ENCODE measurements at places on chromosomes 2 and 18. TPM values are rescaled to one million over a fixed set of nuclear protein-coding genes. Genes with fewer than 3 reads are reported as not detected.

DNA sequence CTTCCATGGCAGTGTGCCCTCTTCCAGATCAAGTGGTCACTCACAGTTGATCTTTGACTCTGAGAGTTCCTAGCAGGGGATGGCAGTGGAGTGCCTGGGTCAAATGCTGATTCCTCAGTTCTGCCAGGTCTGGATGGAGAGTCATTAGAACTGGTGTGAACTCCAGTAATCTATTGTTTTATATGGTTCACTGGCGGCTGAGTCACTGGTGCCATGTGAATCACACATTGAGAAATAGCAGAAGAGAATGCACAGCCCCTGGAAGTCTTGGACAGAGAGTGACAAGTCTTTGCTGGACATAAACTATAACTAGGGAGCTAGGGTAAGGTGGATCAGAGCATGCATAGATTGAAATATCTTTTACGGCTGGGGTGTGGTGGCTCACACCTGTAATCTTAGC, 86.9 kb downstream of the EIF2AK3 start:
- DNase-seq: no peak

- no peak for DNase-seq
Observed at GRCh38 chr2:32007121-32007391, 3.8 kb downstream of the MEMO1 start.

- no peak for DNase-seq
Observed at GRCh38 chr2:233966388-233966787, 49.2 kb downstream of the TRPM8 start.

GRCh38 chr2:2031101-2031500, 286.8 kb upstream of the PXDN start:
- no peak for DNase-seq

- DNase-seq: no peak
Observed at GRCh38 chr2:99775585-99775984, 285.8 kb upstream of the REV1 start.

- no peak for DNase-seq
Observed at GRCh38 chr2:40433736-40434135, 18.2 kb downstream of the SLC8A1 start.

Gene OTOF
- 4.7 TPM for total RNA-seq

Gene DHRS9
- 4.6 TPM for total RNA-seq

DNA sequence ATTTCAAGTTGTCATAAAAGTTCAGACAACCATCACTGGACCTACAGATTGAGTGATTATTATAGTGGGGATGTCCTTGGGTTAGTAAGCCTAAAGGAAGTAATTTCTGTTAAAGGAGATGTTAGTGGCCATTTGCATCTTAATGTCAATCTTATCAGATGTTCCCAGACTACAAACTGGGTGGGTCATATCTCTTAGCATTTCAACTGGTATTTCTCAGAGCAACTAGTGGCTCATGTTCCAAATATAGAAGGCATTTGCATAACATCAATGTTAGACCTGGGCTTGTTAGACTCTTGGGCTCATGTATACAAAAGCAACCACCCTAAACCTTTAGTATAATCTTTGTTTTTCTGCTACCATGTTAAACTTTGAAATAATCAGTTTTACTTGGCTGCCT, 17.9 kb downstream of the PLEKHA3 start:
- no peak for DNase-seq

GRCh38 chr18:14974576-14974975, 226.6 kb downstream of the ANKRD30B start:
- no peak for DNase-seq

DNA sequence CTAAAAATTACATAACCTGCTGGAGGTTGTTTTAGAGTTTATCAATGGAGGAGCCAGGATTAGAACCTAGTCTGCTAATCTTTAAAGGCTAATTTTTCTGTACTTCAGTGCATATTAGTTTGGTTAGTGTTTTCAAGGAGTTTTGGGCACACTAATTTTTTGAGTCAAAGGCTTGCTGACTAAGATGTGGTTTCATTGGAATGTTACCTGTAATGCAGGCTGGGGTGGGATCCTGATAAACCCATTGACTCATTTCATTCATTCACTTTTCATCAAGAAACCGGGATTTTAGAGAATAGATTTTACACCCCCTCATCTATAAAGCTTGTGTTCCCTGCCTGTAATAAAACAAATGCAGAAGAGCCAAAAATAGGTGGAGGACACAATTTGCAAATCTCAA, 91.9 kb upstream of the IL1R2 start:
- no peak for DNase-seq

Gene SNRNP27
- total RNA-seq: 67.4 TPM

Gene ALMS1
- 16.5 TPM for total RNA-seq

- DNase-seq: no peak
Observed at GRCh38 chr18:49933530-49934128, 120.3 kb upstream of the ACAA2 start.

DNA sequence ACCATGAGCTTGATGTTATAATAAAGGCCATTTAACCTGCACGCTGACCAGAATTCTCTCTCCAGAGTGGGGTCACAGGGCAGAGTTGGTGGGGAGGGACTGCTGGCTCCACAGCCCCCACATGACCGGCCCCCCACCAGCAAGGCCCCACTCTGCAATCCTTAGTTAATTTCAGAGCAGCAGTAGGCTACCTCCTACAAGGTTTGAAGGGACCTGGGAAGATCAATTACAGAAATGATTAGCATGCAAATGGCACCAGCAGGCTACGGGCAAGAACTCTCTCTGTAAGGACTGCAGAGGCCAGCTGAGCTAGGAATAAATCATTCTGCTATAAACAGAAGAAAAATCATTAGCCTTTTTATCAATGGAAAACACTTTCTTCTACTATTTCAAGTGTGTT, 135.3 kb downstream of the C1D start:
- DNase-seq: no peak

GRCh38 chr2:96839293-96839874, 4.4 kb downstream of the ANKRD23 start:
- peak; percentile 85 for DNase-seq

Gene RTTN
- total RNA-seq: 31.4 TPM

DNA sequence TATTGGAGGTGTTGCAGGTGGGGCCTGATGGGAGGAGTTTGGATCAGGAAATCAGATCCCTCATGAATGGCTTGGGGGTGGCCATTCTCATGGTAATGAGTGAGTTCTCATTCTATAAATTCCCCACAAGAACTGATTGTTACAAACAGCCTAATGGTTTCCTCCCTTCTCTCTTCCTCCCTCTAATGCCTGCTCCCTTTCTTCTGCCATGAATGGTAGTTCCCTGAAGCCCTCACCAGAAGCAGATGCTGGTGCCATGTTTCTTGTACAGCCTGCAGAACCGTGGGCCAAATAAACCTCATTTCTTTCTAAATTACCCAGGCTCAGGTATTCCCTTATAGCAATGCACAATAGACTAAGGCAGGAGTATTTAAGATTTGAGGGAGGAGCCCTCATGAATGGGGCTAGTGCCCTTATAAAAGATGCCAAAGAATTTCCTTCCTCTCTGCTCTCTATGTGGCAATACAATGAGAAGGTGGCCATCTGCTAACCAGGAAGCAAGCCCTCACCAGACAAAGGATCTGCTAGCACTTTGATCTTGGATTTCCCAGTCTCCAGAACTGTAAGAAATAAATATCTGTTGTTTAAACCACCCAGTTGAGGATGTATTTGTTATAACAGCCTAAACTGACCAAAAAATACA, 251.8 kb downstream of the ZEB2 start:
- no peak for DNase-seq

Gene CD302
- total RNA-seq: 0.72 TPM

GRCh38 chr2:9191041-9191481, 15.6 kb upstream of the ASAP2 start:
- DNase-seq: no peak

DNA sequence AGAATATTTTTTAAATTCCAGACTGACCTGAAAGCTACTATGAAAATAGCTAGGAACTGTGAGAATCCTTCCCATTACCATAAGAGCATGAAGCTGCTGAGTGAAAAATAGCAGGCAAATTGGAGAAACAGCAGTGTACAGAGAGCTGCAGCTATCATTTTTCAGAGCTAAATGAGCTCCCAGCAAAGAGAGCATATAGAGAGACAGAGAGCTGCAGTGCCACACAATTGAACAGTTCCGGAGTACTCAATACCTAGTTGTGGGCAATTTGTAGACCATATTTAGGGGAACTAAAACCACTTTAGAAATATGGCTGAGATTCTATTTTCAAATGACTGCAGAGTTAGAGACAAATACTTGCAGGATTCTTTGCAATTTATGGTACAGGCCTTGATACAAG, 645.3 kb downstream of the STK39 start:
- DNase-seq: no peak

DNA sequence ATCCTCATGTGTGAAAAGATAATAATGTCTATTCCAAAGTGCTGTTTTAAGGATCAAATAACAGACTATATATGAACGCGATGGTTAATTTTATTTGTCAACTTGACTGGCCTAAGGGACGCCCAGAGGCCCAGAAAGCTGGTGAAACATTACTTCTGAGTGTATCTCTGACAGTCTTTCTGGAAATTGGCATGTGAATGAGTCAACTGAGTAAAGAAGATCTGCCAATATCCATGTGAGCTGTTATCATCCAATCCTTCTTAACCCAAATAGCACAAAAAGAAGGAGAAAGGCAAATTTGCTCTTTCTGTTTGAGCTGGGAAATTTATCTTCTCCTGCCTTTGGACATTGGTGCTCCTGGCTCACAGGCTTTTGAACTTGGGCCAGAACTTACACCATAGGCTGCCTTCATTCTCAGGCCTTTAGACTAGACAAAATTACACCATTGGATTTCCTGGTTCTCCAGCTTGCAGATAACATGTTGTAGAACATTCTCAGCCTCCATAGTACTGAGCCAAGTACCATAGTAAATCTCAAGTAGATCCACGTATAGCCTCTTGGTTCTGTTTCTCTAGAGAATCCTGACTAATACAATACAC, 114.7 kb upstream of the DOCK10 start:
- no peak for DNase-seq

Gene MSH6
- total RNA-seq: 140 TPM

DNA sequence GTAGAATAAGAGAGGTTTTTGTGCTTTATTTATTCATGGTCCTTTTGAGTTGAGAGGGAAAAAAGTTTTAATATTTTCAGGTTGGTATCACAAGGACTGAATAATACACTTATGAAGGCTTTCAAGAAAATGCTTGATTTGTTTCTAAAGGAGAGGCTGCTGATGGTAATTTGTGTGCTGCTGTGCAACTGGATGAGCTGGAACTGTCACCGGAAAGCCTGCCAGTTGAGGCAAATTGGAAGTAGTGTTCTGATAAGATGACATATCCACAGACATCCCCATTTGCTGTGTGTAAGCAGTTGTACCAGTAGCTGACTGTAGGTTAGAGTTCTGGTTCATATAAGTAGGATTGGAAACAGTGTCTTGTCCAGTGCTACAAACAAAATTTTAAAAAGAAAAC, 21.6 kb upstream of the CACNB4 start:
- DNase-seq: no peak

- peak; percentile 19 for DNase-seq
Observed at GRCh38 chr2:203453858-203454451, 81.1 kb downstream of the RAPH1 start.

DNA sequence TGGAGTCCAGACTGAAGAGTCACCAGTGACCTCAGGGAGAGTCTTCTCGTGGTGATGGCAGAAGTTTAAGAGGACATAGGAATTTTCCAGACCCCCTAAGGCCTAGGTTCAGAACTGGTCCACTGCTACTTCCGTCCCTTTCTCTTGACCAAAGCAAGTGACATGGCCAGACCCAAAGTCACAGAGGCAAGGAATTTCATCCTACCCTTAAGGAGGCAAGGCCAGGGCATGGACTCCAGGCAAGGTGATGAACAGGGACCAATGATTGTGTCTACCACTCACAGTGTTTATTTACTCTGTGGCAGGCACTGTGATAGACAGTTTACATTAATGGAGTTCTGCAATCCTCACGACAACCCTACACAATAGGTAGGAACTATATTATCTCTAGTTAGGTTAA, 265.1 kb downstream of the GLI2 start:
- DNase-seq: no peak

GRCh38 chr18:32730620-32731091, 42.2 kb downstream of the KLHL14 start:
- DNase-seq: no peak

Gene CHRND
- not detected for total RNA-seq

Gene SH2D6
- total RNA-seq: 4.0 TPM

Gene HJURP
- 84.3 TPM for total RNA-seq

DNA sequence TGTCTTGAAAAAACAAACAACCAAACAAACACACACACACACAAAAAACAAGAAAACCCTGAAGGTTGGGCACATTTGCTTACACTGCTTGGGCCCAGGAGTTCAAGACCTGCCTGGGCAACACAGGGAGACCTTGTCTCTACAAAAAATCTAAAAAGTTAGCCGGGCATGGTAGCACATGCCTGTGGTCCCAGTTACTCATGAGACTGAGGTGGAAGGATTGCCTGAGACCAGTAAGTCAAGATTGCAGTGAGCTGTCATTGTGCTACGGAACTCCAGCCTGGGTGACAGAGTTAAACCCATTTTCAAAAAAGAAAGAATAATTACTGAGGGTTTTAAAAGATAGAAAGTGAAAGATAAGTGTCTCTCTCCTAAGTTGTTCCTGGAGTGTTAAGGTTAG, 103.4 kb downstream of the MBD5 start:
- DNase-seq: no peak
